T-helper 17 cell (primary cell): ENCODE measurements at places on chromosomes 3 and 15.

DNA sequence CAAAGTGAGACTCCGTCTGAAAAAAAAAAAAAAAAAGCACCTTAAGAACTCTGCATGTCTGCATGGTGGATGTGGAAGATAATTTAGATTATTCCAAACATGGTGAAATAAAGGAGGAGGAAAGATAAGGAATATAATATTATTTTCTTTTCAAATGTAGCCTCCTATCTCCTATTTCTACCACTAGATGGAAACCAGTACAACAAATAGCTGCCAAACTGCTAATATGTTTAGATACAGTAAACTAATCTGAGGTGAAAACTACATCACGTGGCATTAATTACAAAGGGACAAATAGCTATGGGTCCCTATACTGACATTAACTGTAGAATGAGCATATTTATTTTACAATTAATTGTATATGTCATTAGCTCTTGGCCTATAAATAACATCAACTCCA lies 197.8 kb downstream of the TBC1D5 start:
- no peaks in the 10 kb centered on the region for H3K4me1 ChIP-seq
- peaks cover 2% of the 10 kb centered on the region for H3K36me3 ChIP-seq
- H3K27ac ChIP-seq: no peak overlapping the region
- H3K27me3 ChIP-seq: no peaks in the 10 kb centered on the region
- no peak for DNase-seq

DNA sequence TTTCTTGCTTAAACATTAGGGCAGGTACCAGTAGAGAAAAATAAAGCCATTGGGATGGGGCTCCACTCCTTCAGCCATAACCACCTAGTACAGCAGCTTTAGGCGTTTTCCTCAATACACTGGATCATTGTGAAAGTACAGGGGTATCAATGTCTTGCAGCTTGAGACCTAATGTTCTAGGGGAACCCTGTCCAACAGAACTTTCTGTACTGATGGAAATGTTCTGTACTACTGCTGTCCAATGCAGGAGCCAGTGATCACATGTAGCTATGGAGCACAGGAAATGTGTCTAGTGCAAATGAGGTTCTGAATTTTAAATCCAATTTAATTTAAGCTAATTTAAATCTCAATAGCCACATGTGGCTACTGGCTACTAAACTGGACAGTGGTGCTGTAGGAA lies 93.9 kb downstream of the NEDD4 start:
- H3K4me3 ChIP-seq: no peak overlapping the region
- H3K27ac ChIP-seq: no peak overlapping the region
- H3K4me1 ChIP-seq: peaks cover 12% of the 10 kb centered on the region
- DNase-seq: no peak
- H3K27me3 ChIP-seq: no peaks in the 10 kb centered on the region

DNA sequence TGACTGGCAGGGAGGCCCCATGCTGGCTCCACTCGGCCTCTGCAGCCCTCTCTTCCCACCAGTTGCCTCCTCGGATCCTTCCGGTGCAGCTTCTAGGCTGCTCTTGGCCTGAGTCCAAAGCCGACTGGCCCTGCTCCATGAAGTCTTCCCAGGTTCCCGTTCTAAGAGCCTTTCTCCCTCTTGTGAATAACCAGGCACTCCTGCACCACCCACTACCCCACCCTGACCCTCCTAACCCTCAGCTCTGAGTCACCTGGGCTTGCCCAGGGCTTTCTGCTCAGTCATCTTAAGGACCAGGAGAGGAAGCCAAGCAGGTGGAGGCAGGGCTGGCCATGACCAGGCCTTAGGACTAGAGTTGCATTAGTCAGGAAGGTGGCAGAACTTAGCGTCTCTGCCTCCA lies 28.1 kb upstream of the CNBP start:
- no peaks in the 10 kb centered on the region for H3K36me3 ChIP-seq
- no peak overlapping the region for H3K27ac ChIP-seq
- H3K27me3 ChIP-seq: peaks cover 6% of the 10 kb centered on the region
- H3K4me3 ChIP-seq: no peak overlapping the region
- H3K4me1 ChIP-seq: peaks cover 3% of the 10 kb centered on the region

- peak within 1 kb of the TSS; percentile 99 for H3K27ac ChIP-seq
- DNase-seq: peak; percentile 83
- peaks cover 6% of the 10 kb centered on the region for H3K36me3 ChIP-seq
- no peaks in the 10 kb centered on the region for H3K27me3 ChIP-seq
Measured at GRCh38 chr3:39051649-39052561, at the start of the genes SCN11A and WDR48. Gene SCN11A (minus strand): TSS chr3:39051944. CDS start chr3:38950362, 101,582 bp downstream. Gene WDR48 (plus strand): TSS chr3:39052016. CDS start chr3:39052026, 10 bp downstream.

DNA sequence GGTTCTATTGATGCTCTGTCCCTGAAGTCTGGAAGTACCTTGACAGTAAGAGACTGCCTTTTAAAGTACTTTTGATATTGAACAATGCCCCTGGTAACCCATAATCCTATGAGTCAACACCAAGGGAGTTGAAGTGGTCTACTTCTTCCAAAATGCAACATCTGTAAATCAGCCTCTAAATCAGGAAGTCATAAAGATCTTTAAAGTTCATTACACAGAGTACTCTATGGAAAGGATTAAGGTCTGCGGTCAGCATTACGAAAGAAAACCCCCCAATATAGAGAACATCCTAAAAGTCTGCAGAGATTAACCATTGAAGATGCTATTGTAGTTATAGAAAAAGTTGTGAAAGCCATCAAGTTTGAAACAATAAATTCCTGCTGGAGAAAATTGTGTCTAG lies 52.7 kb upstream of the CMC1 start:
- no peak overlapping the region for H3K27ac ChIP-seq
- no peaks in the 10 kb centered on the region for H3K36me3 ChIP-seq
- H3K4me3 ChIP-seq: no peak overlapping the region

DNA sequence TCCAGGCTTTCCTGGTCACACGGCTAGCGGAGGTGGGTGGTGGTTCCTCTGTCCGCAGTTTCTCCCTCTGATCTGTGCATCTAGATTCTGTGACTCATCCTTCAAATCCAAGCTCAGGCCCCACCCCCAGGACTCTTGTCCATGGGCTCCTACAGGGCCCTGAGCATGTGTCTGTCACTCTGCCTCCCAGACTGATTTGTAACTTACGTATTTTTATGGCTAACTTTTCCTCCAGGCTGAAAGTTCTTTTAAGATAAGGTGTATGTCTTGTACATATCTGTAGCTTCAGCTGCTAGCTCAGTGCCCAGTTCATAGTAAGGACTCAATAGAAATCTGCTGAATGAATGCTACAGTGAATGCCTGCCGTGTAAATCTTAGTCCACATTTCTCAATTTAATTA lies 8.0 kb downstream of the ESYT3 start:
- no peak for DNase-seq
- no peak overlapping the region for H3K27ac ChIP-seq
- H3K36me3 ChIP-seq: no peaks in the 10 kb centered on the region
- peaks cover 34% of the 10 kb centered on the region for H3K27me3 ChIP-seq
- no peaks in the 10 kb centered on the region for H3K4me1 ChIP-seq
- no peak overlapping the region for H3K4me3 ChIP-seq

- H3K27me3 ChIP-seq: no peaks in the 10 kb centered on the region
- peaks cover 3% of the 10 kb centered on the region for H3K36me3 ChIP-seq
- H3K4me3 ChIP-seq: no peak overlapping the region
- DNase-seq: no peak
- no peak overlapping the region for H3K27ac ChIP-seq
Measured at GRCh38 chr3:155979746-155980145, 109.3 kb downstream of the GMPS start.

DNA sequence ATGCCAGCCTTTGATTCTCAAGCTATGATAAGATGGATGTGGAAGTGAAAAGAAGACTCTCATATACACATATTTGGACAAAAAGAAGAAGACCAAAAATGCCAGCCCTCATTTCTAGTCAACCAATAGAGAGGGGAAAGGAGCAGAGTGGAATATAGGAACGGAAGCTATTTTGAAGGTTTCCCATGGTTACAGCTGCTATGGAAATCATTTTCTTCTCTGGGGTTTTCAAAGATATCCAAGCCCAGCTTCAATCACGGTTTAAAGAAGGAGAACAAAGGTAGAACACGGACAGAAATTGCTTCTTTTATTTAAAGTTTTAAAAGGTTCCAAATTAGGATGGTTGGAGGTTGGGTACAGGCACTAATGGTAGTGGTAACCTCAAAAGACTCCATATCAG lies 181.0 kb upstream of the PRICKLE2 start:
- no peak overlapping the region for H3K27ac ChIP-seq
- DNase-seq: no peak
- no peaks in the 10 kb centered on the region for H3K36me3 ChIP-seq
- H3K27me3 ChIP-seq: peaks cover 29% of the 10 kb centered on the region
- H3K4me3 ChIP-seq: no peak overlapping the region

DNA sequence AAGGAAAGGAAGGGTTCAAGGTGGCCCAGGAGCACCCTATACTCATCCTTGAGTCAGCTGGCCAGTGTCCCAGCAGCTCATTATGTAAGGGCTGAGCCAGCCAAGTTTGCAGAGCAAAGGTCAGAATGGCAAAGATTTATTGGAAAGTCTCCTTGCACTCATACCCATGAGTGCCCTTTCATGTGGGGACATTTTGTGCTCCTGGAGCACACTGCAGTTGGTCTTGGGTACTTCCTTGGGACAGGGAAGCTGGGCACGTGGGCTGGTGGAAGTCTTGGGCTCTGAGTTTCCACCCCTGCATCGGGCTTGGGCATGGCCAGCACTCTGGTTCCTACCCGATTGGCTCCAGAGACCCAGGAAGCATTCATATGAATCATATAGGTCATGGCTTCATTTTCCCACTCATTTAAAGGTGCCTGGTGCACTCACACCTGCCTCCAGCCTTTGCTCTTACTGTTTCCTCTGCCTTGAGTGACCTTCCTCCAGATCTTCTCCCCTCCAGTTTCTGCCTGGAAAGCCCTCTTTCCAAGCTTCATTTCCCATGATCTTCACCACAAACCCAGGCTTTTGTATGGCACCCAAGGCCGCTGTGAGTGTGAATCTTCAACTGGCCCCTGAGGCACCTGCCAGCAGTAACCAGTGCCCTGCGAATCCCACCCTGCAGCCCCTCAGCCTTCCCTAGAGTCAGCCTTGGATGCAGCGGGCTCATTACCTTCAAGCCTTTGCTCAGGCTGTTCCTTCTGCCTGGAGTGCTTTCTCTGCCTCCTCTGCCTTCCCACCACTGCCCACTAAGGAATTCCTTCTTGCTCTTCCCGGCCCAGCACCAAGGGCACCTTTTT lies 10.5 kb upstream of the PRKCD start:
- H3K27ac ChIP-seq: no peak overlapping the region
- H3K36me3 ChIP-seq: peaks cover 5% of the 10 kb centered on the region
- peaks cover 29% of the 10 kb centered on the region for H3K27me3 ChIP-seq
- no peak overlapping the region for H3K4me3 ChIP-seq
- no peak for DNase-seq
- peaks cover 3% of the 10 kb centered on the region for H3K4me1 ChIP-seq

DNA sequence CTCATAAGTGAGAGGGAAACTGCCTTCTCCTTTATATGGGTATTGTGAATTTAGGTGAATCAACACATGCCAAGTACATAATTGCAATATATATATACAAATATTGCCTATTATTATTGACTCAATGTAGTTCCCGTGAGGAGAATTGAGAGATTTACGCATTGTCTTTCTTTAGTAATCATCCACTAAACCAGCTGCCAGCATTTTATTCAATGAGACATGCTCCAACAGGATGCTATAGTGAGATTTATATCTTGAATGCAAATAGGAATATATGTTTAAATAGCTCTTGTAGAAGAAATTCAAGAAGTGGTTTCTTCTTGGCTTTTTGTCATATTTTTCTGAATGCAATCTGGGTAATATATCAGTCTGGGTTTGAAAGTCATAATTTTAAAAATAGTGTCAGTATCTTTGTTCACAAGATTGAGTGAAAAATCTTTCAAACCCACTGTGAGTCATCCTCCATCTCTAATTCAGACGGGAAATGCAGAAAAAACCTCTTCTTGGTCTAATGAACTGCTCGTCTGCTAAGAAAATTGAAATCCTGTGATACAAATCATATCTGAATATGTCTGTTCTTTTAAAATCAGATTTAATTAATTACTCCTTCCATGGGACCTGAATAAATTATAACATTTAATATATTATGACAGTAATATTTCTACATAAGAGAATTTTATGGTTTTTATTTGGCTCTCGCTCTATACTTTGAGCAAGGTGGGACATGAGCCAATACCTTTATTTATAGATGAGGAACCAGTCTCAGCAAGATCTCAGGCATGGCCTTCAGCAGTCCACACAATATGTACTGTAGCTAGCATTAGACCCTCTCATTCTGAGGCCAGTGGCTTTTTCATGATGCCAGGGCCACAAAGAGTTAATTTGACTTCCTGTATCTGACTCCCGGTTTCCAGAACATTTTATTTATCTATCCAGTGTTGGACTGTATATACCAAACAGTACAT lies 516.0 kb downstream of the GABRG3 start:
- DNase-seq: no peak
- no peak overlapping the region for H3K4me3 ChIP-seq
- H3K27me3 ChIP-seq: no peaks in the 10 kb centered on the region
- H3K27ac ChIP-seq: no peak overlapping the region
- H3K36me3 ChIP-seq: no peaks in the 10 kb centered on the region

GRCh38 chr3:10706156-10706739 lies 109.8 kb upstream of the SLC6A11 start:
- no peak overlapping the region for H3K27ac ChIP-seq
- DNase-seq: no peak
- peaks cover 86% of the 10 kb centered on the region for H3K27me3 ChIP-seq
- peak overlapping the region; percentile 43 for H3K4me3 ChIP-seq
